ENCODE measurements at places on chromosomes 11 and 22. TPM values are rescaled to one million over a fixed set of nuclear protein-coding genes. Genes with fewer than 3 reads are reported as not detected.

- DNase-seq = no peak
Measured at GRCh38 chr11:24516638-24517037, 19.8 kb downstream of the LUZP2 start.

- DNase-seq = no peak
Measured at GRCh38 chr11:126716456-126717083, 284.0 kb downstream of the KIRREL3 start.

DNA sequence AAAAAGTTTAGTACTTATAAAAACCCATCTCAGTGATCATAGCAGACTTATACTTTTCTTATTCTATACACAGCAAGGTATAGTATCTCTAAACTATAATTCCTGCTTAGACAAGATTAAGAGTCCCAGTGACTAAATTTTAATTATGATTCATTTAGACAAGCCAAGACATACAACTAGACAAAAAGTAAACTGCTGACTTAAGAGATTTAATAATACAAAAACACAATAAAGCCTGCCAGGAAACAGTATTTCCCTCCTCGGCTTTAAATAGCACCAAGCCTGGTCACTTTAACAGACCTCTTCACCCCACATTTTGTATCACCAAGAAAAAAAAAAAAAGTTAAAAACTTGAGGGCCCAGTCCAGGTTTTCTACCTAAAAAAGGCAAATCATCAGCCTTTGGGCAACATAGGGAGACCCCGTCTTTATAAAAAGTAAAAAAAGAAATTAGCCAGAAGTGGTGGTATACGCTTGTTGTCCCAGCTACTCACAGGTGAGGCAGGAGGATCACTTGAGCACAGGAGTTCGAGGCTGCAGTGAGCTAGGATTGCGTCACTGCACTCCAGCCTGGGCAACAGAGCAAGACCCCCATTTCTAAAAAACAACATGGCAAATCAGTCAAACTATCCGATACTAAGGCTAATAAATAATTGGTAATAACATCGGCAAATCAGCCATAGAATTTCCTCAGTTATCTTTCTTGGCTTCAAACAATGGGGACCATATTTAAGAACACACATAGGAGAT, 53.8 kb downstream of the SIK3 start:
- DNase-seq = no peak

- DNase-seq = no peak
Measured at GRCh38 chr22:30425616-30426387, at the start of gene MTFP1. TSS of gene MTFP1 (plus strand) at chr22:30425768. CDS start at chr22:30425880, 112 bp downstream.

GRCh38 chr11:78549624-78550409, 24.8 kb downstream of the NARS2 start:
- no peak for DNase-seq

DNA sequence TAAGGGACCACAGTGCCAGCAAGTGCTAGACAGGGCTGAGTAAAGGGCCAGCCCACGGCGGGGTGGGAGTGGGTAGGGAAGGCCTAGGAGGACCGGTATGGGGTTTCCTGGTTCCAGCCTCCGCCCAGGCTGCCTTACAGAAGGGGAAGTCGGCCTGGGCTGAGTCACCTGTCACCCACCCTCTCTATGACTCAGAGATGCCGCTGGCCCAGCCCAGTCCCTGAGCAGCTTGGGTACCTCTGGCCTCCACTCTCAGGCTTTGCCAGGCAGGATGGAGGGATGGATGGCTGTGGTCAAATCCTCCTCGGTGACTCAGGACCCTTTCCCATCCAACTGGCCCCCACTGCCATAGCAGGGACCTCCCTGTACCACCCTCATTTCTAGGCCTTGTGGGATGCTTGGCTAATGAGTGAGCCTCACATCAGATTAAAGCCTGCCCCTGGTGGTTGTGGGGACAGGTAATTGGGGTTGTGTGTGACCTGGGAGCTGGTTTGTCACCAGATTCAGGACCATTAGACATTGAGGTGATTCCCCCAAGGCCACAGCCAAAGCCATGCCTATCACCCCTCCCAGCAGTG, 13.9 kb downstream of the SLC35E4 start:
- peak; percentile 94 for DNase-seq

DNA sequence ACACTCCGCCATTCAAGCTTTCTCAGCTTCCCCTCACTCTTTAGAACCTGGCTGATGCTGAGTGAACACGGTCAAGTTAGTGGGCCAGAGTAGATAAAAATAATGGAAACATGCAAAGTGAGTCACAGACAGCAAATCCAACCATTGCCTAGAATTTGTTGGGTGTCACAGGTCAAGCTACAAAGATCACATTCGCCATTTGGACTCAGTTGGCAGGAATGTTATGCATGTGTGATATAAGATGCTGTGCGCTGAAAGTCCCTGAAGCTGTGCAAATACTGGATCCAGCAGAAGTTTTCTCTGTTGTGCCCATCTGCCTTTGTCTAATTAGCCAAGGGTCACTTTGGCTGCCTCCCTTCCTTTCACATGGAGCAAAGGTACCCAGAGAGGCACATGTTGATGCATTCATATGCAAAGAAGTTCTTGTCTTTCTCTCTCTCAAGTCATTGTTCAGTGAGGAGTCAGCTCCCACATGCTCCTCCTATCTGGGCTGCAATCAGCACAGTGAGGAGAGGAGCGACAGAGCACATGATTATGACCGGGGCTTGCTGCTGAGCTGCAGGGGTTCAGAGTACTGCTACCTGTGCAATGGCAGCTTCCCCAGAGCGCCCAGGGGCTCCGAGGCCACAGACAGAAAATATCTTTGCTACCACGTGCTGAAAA, 39.7 kb downstream of the FLI1 start:
- DNase-seq = peak; percentile 65

DNA sequence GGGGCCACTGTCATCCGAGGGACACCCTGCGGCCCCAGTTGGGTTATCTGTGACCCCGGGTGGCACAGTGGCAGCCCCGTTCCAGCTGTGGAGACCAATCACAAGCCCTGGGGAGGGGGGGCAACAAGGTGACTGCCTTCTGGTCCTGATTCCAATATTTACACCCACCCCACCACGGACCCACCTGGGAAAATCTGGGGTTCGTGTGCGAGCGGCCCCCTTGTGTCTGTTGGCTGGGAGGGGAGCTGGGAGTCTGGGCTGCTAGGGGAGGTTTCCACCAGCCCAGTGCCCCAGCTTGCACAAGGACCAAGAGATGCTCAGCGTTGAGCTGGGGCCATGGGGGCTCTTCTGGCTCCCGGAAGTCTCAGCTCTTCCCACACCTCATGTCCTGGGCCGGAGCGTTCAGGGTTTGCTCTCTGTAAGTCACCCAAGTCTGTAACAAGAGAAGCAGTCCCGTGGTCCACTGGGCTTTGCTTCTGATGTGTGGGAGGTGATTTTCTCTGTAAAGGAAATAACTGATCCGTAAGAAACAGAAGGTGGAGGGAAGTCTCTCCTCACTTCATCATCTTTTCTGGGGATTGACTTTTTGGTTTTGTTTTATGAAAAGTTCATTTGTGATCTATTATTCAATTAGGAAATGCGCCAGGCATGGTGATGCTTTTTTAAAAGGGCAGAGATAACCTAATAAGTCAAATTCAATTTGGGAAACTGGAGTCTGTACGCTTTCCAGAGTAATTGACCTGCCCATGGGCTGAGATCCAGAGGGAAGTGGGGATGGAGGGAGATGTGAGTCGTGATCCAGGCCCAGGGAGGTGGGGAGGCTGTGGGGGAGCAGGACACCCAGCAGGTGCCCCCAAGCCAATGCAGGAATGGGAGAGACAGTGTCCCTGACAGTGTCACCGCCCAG, 22.4 kb upstream of the GAL start:
- peak; percentile 67 for DNase-seq

- no peak for DNase-seq
Measured at GRCh38 chr11:117720061-117720511, 76.9 kb downstream of the DSCAML1 start.

- no peak for DNase-seq
Measured at GRCh38 chr11:14309425-14310192, 49.4 kb downstream of the RRAS2 start.

GRCh38 chr11:128532572-128533091, 54.7 kb downstream of the ETS1 start:
- no peak for DNase-seq

DNA sequence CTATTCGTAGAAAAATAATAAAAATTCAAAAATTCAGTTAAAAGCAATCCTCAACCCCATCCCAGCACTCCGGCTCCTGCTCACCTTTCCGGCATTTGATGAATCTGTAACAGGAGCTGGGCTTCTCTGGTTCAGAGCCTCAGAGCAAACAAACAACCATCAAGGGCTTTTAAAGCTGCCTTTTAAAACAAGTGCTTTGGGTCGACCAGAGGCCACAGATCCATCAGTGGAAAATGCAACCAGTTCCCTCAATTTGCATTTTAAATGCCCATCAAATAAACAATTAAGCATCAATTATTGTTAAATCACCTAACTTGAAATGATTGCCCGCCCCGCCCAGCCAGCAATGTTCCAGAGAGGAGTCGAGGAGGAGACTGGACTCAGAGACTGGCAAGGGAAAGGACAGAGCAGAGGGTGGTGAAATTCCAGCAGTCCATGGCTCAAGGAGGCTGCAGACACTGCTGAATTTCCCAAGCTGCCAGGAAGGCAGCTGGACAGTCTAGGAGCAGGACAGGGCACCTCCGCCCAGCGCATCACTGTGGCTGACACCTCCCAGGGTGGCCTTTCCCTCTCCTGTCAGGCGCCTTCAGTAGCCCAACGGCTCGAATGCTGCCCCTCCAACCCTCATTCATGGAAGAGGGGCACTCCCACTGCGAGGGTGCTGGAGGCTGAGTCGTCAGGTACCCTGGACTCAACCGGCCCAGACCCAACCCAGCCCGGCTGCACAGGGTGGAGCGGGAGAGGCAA, 7.5 kb downstream of the FXYD6 start:
- no peak for DNase-seq

DNA sequence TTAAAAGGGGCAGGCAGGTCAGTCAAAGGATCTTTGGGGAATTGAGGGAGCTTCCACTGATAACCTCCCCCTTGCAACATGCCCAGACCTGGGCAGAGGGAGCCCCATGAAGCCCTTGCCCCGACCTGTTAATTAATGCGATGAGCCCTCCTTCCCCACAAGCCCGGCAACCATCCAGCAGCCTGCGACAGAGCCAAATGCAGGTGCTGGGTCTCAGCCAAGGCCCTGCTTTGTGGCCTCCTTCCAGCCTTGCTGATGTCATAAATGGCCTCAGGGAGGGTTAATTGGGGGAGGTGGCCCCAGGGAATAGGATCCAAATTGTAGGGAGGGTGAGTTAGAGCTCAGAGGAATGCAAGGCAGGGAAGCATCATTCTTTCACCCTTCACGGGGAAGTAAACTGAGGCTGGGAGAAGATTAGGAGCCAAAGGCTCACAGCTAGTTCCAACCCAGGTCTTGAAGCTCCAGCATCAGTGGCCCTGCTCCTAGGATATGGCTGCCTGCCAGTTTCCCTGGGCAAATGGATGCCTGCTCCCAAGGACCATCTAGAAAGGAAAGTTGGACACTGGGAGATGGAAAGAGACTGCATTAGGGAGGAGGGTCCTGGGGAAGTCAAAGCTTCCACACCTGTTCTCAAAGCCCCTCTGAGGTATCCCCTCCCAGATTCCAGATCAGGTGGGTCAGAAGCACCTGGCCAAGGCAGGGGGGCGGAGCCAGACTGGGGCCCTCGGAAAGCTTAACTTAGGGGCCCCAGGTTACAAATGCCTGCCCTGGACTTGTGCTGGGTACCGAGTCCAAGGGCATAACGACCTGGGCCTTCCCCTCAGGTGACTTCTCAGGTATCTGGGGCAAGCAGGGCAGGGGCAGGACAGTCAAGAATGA, 34.1 kb downstream of the LMO1 start:
- peak; percentile 65 for DNase-seq

DNA sequence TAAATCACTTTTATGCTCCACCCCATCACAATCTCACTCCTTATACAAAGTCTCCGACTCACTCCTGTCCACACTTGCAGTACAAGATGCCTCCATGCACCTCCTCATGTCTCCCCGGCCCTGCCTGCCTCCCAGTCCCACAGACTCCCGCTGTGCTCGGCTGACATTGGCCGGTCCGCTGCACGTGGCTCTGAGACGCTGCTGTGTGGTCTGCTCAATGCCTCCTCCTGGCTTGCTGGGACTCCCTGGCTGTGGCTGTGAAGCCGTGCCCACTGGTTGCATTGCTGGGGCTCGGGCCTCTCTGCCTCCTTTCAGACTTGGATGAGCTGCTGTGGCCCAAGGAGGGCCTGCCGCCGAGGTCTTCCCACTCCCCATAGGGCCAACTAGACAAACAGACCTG, 224.0 kb upstream of the B3GAT1 start:
- DNase-seq = no peak

DNA sequence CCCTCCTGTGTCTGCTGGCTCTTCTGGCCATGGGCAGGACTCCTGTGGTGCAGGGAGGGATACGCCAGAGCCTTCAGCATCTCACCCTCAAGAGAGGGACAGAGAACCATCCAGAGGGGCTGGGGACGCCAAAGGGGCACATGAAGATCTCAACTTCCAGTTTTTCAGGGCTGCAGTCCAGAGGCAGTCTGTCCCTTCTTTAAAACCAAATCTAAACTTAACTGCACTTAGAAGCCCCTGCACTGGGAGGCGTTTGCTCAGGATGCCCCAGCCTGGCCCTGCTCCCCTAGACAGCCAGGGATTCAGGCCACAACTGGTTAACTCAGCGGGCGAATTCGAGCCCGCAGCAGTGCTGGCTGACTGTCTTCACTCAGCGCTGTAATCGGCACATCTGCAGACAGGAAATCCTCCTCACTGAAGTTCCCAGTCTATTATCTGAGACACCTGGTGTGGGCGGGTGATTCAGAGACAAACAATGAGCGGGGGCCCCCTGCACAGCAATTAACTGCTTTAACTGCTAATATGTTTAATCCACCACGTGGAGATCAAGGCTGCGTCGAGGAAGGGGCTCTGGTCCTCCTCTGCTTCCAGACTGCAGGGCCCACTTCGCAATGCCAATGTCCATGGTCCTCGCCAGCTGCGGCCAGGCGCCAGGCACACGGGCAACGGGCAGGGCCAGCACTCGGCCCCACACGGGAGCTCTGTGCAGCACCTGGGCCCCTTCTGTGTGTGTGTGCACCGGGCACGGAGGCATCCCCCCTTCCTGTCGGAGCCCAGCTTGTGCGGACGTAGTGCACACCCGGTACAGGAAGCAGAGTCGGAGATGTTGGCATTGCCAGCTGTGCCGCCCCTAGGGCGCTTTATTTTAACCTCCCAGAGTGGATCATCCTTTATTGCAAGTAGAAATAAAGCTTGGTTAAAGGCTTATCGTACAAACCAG, 36.9 kb upstream of the GNB1L start:
- DNase-seq = peak; percentile 96

COMMD9 gene
- 39.5 TPM for total RNA-seq

PHETA2 gene
- total RNA-seq = 23.9 TPM

LGALS1 gene
- total RNA-seq = 3,217 TPM

DNAL4 gene
- 17.0 TPM for total RNA-seq

ROBO4 gene
- 0.59 TPM for total RNA-seq

RPUSD4 gene
- 36.8 TPM for total RNA-seq

SLC1A2 gene
- 0.72 TPM for total RNA-seq

INS gene
- not detected for total RNA-seq

CEP126 gene
- 4.1 TPM for total RNA-seq

MAJIN gene
- total RNA-seq = not detected

All from osteoblast (primary cell).